Inflammatory macrophage treated with lipopolysaccharide for 4 hours (primary cell): ENCODE measurements at places on chromosomes 2 and 18.

DNA sequence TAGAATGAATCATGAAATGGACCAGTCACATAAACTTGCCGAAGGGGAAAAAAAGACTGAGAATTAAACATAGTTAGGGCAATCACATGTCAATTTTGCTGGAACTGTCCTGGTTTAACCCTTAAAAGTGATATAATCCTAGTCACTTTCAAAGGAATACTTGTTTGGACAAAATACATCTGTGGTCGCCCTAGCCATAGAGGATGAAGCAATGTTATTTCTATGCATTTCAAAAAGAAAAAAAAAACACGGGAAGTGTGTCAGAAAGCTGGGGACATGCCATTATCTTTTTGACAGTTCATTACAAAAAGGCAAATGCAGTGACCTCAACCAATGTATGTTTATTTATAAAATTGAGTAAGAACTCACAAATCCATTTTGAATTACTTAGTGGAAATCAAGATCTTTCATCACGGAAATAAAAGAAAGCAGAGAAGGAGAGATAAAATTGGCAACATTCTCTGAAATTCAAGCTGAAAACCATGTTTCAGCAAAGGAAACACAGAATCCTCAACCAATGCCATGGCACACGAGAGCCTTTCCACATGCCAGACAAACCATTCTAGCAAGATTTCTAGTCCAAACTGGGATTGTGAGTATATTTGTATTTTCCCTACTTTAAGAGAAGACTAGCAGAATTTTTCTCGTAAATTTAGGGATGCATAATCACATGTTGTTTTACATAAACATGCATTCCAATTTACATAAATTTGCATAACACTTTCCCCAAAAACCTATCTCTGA is 854.3 kb upstream of the ACVR2A start:
- DNase-seq = no peak

- no peak for DNase-seq
These were observed 128.8 kb downstream of the ZNF521 start for GRCh38 chr18:25223211-25223610.

- DNase-seq = no peak
These were observed 1751.3 kb upstream of the LRRTM1 start for GRCh38 chr2:82055846-82056245.

GRCh38 chr2:54666131-54666633 is 57.3 kb upstream of the EML6 start:
- DNase-seq = no peak

DNA sequence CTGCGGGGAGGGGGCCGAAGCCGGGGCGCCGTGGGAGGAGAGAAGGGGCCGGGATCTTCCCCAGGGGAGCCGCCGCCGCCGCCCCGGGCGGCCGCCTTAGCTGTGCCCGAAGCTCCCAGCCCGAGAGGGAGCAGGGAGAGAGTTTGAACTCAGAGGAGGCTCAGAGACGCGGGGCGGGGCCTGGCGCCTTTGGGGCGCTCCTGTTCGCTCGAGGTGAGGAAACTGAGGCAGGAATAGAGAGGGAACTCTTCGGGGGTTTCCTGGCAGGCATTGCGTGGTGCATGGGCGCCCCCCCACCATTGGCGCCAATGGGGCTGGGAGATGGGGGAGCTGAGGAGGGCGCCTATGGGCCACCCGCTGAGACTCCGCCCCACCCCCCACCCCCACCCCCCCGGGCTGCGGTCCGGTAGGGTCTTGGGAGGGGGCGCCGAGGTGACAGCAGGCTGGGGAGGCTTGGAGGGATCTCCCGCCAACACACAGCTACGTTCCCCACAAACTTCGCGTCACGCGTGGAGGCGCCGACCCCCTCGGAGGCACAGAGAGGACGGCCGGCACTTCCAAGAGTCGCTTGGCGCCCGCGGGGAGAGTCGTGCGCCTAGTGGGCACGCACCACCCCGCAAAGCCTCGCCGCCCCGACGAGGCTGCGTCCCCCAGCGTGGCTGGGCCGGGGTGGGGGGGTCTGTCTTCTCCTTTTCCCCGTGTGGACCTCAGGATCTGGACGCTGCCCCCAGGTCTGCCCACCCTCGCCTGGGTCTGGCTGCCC is 680 bp downstream of the CTDSP1 start:
- peak; percentile 22 for DNase-seq
